ENCODE measurements at places on chromosomes 1 and 21.

DNA sequence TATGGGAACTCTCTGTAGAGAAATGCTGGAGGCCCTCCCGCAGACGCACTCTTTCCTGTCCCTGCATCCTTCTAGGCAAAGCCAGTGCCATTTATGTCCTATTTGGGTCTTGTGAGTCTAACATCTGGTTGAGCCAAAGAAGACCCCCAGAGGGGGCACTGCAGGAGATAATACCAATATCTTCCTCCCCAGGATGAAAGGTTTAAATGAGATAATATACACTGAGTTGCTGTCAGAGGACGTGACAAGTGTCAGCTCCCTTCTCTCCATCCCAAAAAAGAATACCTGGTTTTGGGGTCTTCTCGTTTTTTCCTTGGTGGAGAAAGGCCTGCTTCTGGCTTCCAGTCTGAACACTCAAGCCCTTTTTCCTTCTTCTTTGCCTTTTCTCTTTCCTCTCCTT lies 7.6 kb downstream of the TCEA3 start:
- H3K36me3 ChIP-seq = no peaks in the 10 kb centered on the region
- H3K27me3 ChIP-seq = no peaks in the 10 kb centered on the region
- no peak for DNase-seq
- H3K4me3 ChIP-seq = no peak overlapping the region
- H3K4me1 ChIP-seq = peaks cover 2% of the 10 kb centered on the region

GRCh38 chr1:199809311-199809710 lies 218.2 kb upstream of the NR5A2 start:
- H3K36me3 ChIP-seq = no peaks in the 10 kb centered on the region
- no peaks in the 10 kb centered on the region for H3K4me1 ChIP-seq
- no peaks in the 10 kb centered on the region for H3K27me3 ChIP-seq
- no peak overlapping the region for H3K4me3 ChIP-seq
- H3K27ac ChIP-seq = no peak overlapping the region

DNA sequence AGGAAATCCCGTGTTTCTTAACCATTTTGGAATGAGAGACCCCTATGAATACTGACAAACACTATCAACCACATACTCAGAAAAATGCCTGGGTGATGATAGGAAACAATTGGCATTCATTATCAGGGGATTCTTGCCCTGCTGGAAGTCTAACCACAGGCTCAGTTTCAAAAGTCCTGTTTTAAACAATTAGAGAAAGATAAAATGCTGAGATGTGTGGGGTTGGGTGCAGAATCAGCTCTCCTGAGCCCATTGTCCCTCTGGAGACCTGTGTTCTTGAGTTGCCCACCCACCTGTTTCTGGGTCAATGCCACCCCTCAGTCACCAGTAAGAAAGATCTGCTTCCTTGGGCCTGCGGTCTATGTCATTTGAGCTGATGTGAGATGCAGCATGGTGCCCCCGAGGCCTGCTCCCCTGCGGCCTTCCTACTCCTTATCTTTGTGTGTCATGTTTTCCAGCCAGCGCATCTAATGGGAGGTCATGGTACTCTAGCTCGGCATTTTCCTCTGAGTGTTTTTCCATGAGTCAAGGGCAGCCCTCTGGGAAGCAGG lies 130.3 kb upstream of the PLXNA2 start:
- no peak overlapping the region for H3K4me3 ChIP-seq
- H3K36me3 ChIP-seq = no peaks in the 10 kb centered on the region
- no peak overlapping the region for H3K27ac ChIP-seq
- DNase-seq = no peak
- no peaks in the 10 kb centered on the region for H3K4me1 ChIP-seq
- no peaks in the 10 kb centered on the region for H3K27me3 ChIP-seq

DNA sequence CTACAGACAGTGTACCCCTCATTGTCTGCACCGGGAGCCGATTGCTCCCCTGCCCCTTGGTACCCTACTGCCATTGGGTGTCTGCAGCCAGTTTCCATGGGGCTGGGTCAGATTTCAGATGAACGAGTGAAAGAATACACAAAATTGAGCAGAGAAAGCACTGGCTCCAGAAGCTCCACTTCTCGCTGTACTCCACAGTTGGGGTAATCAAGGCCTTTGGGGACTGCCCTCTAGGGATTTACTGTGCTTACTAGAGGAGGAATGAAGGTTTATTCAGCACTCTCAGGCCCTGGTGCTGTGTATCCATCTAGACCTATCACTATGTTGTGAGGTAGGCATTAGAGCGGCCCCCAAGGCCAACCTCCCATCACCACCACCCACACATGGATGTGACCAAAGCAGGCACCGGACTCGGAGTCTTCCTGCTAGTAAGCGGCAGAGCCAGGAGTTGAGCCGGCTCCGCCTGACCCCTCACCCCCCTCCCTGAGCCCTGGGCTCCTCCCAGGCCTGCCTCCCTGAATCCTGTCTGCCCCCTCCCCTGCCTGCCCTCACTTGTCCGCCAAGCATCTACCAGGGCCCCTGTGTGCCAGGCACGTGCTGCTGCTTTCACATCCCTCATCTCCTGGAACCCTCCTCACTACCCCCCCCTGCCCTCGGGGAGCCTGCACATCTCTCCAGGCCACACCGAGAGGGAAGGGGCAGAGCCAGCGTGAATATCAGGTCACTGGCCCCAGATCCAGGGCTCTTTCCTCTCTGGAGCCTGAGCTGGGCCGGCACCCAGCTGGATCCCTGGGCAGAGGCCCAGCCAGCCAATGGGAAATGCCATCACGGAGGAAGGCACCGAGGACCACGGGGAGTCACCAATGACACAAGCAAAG lies 23.3 kb downstream of the KCNN3 start:
- H3K4me1 ChIP-seq = no peaks in the 10 kb centered on the region
- no peaks in the 10 kb centered on the region for H3K27me3 ChIP-seq
- no peaks in the 10 kb centered on the region for H3K36me3 ChIP-seq
- no peak for DNase-seq
- H3K27ac ChIP-seq = no peak overlapping the region

GRCh38 chr1:94095744-94096469 lies 25.0 kb downstream of the ABCA4 start:
- H3K4me1 ChIP-seq = no peaks in the 10 kb centered on the region
- no peaks in the 10 kb centered on the region for H3K36me3 ChIP-seq
- H3K27me3 ChIP-seq = peaks cover 2% of the 10 kb centered on the region
- no peak for DNase-seq
- H3K27ac ChIP-seq = no peak overlapping the region

DNA sequence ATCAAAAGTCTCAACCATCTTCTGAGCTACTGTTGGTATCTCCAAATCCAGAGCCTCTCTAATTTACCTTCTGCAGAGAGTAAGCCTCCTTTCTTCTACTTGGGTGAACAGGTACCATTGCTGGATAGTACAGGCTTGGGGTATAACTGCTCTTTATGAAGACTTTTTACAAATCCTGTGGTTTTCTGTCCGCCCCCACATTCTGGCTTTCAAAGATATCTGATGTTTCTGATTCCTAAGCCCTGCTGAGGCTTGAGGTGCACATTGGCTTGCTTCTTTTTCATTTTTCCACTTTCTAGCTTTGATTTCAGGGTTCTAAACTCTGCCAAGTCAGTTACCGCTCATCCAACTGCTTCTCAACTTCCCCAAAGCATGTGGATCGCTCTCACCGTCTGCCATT lies 37.1 kb downstream of the TENT5C start:
- no peak overlapping the region for H3K4me3 ChIP-seq
- no peak for DNase-seq
- H3K27me3 ChIP-seq = no peaks in the 10 kb centered on the region
- no peaks in the 10 kb centered on the region for H3K36me3 ChIP-seq
- H3K4me1 ChIP-seq = peaks cover 22% of the 10 kb centered on the region

DNA sequence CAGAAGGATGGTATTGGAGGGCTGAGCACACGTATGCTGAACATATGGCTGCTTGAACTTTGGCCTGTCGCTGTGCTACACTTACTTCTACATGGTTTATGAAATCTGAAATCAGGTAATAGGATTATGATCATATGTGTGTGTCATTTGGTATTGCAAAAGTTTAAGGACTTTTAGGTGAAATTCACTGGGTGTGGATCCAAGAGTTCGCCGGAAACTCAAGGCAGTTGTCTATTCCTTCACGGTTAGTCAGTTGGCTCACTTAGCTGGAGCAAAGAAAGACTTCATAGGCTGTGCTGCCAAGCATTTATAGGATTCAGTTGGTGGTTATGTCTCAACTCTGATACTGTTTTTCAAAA lies 927 bp downstream of the UAP1 start:
- H3K4me1 ChIP-seq = peaks cover 10% of the 10 kb centered on the region
- H3K27ac ChIP-seq = peak overlapping the region; percentile 89
- DNase-seq = no peak
- peak overlapping the region; percentile 72 for H3K4me3 ChIP-seq
- no peaks in the 10 kb centered on the region for H3K36me3 ChIP-seq
- H3K27me3 ChIP-seq = peaks cover 2% of the 10 kb centered on the region

DNA sequence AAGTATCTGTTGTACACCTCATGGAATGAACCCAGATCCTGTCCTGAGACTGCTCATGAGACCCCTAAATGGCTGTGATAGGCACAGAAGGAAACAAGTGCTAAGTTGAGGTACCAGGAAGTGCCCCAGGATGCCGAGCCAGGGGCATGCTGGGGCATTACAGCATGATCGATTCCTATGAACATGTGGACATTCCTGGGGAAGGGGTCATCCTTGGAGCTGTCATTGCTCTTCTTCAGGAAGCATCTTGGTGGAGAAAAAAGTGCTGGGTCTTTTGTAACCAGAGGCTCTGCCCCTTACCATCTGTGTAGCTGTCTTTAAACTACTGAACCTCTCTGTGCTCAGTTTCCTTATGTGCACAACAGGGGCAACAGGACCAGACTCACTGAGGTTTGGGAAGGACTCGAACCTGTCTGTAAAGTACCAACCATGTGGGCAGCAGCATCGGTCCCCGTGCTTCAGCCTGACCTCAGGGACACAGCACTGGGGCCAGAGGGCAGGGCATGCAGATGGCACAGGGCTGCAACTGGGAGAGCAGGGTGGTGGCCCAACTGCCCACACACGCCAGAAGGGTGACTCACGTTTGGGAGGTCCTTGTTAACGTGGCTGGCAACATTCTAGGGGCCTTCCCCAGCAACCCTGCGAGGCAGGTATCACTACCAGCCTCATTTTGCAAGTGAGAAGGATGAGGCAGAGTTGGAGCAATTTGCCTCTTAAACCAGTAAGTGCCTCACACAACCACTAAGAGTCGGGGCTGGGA lies 142.3 kb upstream of the EDN2 start:
- H3K4me3 ChIP-seq = no peak overlapping the region
- H3K27ac ChIP-seq = no peak overlapping the region
- peaks cover 13% of the 10 kb centered on the region for H3K4me1 ChIP-seq

GRCh38 chr1:72178266-72178665 lies 104.1 kb downstream of the NEGR1 start:
- no peak overlapping the region for H3K4me3 ChIP-seq
- DNase-seq = no peak
- no peaks in the 10 kb centered on the region for H3K36me3 ChIP-seq
- no peak overlapping the region for H3K27ac ChIP-seq
- H3K4me1 ChIP-seq = no peaks in the 10 kb centered on the region

GRCh38 chr1:205817988-205818387 lies 5.0 kb upstream of the SLC41A1 start:
- no peak for DNase-seq
- peaks cover 8% of the 10 kb centered on the region for H3K4me1 ChIP-seq
- no peak overlapping the region for H3K4me3 ChIP-seq
- H3K36me3 ChIP-seq = no peaks in the 10 kb centered on the region
- H3K27me3 ChIP-seq = no peaks in the 10 kb centered on the region
- no peak overlapping the region for H3K27ac ChIP-seq

GRCh38 chr1:178362747-178363146 lies 134.0 kb downstream of the CLEC20A start:
- H3K27ac ChIP-seq = no peak overlapping the region
- no peaks in the 10 kb centered on the region for H3K36me3 ChIP-seq
- no peak overlapping the region for H3K4me3 ChIP-seq

DNA sequence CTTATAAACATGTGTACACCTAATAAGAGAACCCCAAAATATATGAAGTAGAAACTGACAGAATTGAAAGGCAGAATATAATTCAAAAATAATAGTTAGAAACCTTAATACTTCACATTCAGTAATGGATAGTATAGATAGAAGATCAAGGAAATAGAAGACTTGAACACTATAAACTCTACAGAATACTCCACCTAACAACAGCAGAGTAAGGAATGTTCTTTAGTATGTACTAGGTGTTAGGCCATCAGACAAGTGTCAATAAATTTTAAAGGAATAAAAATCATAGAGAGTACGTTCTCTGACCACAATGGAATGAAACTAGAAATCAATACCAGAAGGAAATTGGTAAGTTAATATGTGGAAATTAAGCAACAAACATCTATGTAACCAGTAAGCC lies 16.6 kb downstream of the ZNF644 start:
- DNase-seq = no peak
- H3K4me3 ChIP-seq = peak overlapping the region; percentile 35
- no peaks in the 10 kb centered on the region for H3K36me3 ChIP-seq
- H3K27ac ChIP-seq = no peak overlapping the region
- no peaks in the 10 kb centered on the region for H3K27me3 ChIP-seq
